ENCODE measurements at places on chromosomes 2 and 18. TPM values are rescaled to one million over a fixed set of nuclear protein-coding genes. Genes with fewer than 3 reads are reported as not detected.

The FKBP1B gene
- 13.2 TPM for total RNA-seq

The FIGN gene
- total RNA-seq = 6.5 TPM

The DQX1 gene
- not detected for total RNA-seq

DNA sequence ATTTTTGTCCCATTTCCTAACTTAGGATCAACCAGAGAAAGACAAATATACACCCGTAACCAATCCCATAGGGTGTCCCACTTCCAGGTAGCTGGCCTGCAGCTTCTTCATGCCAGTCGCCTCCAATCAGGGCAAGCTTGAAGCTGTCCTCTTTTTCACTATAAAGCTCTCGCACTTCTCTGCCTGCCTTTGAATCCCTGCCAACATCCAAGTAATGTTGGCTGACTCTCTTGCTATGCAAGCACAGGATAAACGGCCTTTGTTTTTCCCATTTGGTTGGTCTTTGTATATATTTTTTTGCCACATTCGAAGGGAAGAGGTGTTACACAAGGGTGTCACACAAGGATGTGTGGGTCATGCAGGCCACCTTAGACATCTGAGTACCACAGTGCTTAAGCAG lies 388.8 kb downstream of the CBLN2 start:
- no peak overlapping the region for H3K4me3 ChIP-seq
- no peaks in the 10 kb centered on the region for H3K27me3 ChIP-seq
- H3K27ac ChIP-seq = no peak overlapping the region
- H3K4me1 ChIP-seq = no peaks in the 10 kb centered on the region

GRCh38 chr2:11395389-11395788 lies 51.0 kb upstream of the ROCK2 start:
- no peaks in the 10 kb centered on the region for H3K27me3 ChIP-seq
- no peak overlapping the region for H3K4me3 ChIP-seq
- no peak overlapping the region for H3K27ac ChIP-seq
- H3K36me3 ChIP-seq = no peaks in the 10 kb centered on the region
- DNase-seq = no peak
- peaks cover 6% of the 10 kb centered on the region for H3K4me1 ChIP-seq

DNA sequence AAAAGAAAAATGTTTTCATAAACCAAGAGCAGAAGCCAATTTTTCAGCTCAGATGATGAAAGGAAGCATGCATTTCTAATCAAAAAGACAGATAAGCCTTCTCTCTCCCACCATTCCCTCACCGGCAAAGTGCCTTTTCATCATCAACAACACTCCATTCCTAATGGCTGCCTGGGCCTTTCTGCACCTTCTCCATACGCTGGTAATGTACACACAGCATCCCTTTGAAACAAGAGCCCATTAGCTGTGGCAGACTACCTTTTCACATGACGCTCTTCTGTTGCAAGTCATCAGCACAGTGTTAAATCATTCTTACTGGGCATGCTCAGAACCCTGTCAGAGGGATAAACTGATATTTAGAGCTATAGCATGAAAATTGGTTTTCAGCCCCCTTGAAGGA lies 408.9 kb downstream of the MEIS1 start:
- H3K4me3 ChIP-seq = no peak overlapping the region
- H3K4me1 ChIP-seq = no peaks in the 10 kb centered on the region
- no peak for DNase-seq

DNA sequence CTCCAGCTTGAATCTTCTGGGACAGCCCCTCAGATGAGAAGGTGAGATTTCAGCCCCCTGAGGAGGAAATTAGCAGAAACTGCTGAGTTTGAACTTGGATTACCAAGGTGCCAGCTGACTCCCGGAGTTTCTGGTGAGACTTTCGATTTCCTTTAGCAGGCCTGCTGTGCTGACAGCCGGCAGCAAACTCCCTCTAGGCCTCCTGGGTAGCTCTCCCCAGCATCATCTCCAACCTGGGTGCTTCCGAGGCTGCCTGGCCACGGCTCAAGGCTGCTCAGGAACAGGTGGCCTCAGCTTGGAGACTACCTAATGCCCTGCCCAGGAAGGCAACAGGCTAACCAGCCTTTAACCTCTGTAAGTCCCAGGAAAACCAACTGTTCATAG lies 16.5 kb downstream of the SDC1 start:
- no peaks in the 10 kb centered on the region for H3K36me3 ChIP-seq
- H3K27ac ChIP-seq = peak overlapping the region; percentile 80
- DNase-seq = no peak
- no peak overlapping the region for H3K4me3 ChIP-seq
- H3K4me1 ChIP-seq = peaks cover 31% of the 10 kb centered on the region

GRCh38 chr2:25000503-25001324 lies 29.0 kb upstream of the DNAJC27 start:
- DNase-seq = no peak
- H3K27me3 ChIP-seq = no peaks in the 10 kb centered on the region
- H3K27ac ChIP-seq = no peak overlapping the region
- no peak overlapping the region for H3K4me3 ChIP-seq
- H3K36me3 ChIP-seq = no peaks in the 10 kb centered on the region

DNA sequence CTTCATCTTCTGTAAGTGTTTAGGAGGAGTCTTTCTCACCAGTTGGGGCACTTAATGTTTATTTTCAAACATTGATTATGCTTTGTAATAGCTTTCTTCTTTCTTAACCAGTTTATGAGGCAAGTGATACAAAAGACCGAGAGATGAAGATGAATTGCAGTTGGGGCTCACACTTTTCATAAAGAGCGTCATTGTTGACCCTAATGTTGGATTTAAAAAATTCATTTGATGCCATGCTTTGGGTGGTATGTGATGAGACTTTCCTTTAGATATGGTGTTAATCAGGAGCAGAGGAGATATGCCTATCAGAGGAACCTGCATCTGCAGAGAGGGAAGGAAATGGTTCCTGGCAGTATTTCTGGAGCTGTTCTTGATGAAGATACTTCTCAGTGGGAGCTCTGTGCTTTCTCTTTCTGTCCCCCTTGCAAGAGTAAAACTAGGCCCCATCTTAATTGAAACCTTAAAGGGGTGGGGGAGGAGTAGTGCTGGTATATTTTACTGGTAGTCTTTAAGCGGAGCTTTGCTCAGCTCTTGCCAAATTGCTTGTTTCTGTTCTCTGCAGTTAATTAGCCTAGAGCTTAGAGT lies 2.3 kb downstream of the EML4 start:
- no peak for DNase-seq
- peak overlapping the region; percentile 91 for H3K4me3 ChIP-seq
- no peaks in the 10 kb centered on the region for H3K27me3 ChIP-seq
- H3K36me3 ChIP-seq = no peaks in the 10 kb centered on the region

- DNase-seq = no peak
- peaks cover 4% of the 10 kb centered on the region for H3K4me1 ChIP-seq
- no peaks in the 10 kb centered on the region for H3K27me3 ChIP-seq
- H3K36me3 ChIP-seq = no peaks in the 10 kb centered on the region
Observed at GRCh38 chr2:205276116-205276777, 406.1 kb upstream of the NRP2 start.

DNA sequence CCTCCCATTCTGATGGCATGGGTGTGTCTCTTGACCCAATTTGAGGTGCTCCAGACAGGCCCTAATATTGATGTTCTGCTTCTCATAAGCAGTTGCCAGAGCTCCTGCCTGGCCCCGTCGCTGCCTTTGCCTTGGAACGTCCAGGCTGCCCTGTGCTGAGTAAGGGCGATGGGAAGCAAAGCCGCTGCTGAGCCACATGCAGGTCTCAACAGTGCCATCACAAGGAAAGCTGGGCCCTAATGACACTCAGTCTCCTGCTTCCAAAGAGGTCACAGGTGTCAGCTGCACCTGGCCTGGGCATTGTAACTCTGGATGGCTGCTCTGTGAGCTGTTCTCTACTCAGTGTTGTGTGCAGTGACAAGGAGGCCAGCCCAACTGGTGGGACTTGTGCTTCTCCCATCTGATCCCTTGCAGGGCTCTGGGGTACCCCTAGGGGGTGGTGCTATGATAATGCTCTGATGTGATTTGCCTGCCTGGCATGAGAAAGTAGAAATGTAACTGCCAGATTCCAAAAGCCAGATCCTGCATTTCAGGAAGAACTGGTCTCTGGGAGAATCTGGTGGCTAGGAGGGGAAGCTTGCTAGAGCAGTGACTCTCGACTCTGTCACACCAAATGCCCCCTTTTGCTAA lies 8.7 kb downstream of the TTC39C start:
- H3K36me3 ChIP-seq = no peaks in the 10 kb centered on the region
- no peaks in the 10 kb centered on the region for H3K27me3 ChIP-seq
- H3K4me1 ChIP-seq = peaks cover 36% of the 10 kb centered on the region
- H3K27ac ChIP-seq = no peak overlapping the region
- no peak for DNase-seq
- no peak overlapping the region for H3K4me3 ChIP-seq
